NCI-H2171 (cell line): ENCODE measurements at places on chromosomes 16 and 17.

- DNase-seq = no peak
Observed at GRCh38 chr16:84759061-84759460, 59.3 kb downstream of the USP10 start.

DNA sequence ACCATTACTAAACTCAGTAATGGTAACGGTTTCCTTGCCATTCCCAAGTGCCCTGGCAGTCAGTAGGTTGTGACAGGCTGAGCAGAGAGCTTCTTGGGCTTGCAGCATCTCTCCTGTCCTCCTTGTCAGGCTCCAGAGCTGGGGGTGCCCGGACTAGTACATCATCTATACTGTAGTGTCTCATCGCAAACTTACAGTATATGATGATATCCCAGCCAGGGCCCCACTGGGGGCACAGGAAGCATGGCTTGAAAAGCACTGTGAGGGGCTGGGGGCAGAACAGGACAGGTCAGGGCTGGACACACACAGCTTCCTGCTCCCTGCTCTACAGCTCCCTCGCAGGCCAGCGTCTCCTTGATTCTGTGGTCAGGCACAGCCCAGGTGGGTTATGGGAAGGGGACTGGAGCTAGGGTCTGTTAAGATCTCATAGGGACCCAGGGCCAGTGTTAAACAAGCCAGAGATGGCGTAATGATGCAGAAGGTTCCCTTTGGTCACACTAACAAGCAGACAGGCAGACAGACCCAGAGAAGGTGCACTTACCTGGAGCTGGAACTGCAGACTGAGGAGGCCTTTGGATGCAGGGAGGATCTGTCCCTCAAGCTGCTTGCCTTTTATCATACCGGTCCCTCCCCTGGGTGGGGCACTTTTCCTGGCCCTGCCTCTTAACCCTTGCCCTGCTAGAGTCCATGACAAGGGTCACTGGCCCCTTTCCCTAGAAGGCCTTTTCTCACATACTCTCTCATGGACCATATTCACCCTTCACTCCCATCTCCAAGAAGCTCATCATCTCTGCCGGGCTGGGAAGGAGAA lies 6.8 kb downstream of the ERAL1 start:
- DNase-seq = no peak

DNA sequence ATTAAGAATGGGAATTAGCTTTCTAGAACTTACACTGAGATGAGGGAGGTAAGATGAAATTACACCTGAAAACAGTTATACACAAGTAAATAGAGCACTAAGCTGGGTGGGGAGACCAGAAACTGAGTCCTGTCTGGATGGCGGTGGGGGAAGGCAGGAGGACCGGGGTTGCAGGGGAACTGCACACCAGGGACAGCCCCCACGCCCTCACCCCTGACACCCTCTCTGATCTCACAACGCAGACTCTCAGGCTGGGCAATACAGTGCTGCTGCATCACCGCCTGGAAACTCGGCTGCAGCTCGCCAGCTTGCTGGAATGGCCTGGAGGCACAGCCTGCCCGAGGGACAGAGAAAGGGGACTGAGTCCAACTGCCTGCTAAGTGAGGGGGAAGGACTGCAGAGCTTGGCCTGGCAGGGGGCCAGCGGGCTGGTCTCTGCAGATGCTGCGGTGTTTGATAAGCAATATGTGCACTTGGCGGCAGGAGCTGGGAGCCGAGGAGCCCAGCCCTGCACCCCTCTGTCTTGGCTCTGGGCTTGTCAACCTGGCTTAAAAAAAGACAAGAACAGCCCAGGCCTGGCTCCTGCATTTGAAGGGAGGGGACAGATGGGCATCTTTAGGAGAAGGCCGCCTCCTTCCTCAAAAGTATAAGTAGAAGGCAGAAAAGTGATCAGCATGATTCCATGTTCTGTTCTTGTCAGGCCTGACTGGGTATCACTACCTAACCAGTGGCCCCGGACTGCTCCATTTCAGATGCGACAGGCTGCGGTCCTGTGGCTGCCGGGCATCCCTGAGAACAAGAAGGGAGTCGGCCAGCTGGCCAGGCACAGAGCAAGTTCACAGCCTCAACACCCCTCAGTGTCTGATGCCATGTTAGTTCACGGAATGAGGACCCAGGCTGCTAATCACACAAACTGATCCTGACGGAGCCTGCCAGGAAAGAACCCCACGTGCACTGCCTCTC lies 30.2 kb downstream of the SPHK1 start:
- DNase-seq = peak; percentile 84

DNA sequence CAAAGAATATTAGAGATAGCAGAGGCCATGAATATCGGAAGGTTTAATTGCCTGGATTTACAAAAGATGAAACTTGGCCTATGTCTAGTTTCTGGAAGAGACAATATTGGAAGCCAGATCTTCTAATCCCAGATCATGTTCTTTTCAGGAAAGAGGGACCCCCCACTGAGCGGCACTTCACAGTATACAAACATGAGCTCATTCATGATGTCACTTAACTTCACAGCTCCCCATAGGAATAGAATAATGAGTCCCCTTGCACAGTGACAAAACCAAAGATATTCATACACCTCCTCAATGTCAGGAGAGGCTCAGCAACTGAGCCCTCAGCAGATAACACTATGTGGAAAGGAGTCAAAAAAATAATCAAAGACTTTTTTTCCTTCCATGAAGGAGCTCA lies 147.5 kb downstream of the CDH11 start:
- DNase-seq = no peak

DNA sequence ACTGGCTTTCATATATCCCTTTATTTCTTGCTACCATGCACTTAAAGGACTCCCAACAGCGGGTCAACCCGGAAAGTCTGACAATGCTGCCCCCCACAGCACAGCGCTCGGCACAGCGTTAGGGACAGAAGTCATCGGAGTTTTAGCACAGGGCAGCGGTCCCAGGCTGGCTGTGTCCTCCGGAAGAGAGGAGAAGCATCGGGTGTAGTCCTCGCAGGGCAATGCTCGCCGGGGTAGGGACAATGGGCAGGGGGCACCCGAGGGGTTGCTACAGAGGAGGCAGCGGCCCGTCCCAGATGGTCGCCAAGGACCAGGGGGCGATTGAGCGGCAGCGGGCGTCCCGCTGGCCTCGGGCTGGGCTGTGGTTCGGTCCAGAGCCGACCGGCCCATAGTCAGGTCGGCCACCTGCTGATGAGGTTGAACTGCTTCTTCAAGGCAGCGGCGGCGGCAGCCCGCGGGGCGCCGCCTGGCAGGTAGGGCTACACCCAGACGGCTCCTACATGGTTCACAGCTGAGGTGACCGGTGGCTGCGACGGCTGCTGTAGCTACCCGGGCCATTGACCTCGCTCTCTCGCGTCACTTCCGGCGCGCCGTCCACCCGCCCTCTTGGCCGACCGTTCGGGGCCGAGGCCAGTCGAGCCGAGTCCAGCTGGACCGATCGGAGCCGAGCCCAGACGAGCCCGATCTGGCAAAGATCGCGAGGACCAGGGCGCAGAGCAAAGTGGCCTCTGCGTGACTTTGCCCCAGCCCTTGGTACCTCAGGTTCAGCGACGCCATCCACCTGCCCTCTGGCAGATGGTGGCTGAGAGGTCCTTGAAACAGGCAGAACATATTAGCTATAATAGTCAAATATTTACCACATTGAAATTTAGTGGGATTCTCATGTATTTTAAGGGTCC lies 4.7 kb upstream of the LCMT1 start:
- DNase-seq = peak; percentile 60

DNA sequence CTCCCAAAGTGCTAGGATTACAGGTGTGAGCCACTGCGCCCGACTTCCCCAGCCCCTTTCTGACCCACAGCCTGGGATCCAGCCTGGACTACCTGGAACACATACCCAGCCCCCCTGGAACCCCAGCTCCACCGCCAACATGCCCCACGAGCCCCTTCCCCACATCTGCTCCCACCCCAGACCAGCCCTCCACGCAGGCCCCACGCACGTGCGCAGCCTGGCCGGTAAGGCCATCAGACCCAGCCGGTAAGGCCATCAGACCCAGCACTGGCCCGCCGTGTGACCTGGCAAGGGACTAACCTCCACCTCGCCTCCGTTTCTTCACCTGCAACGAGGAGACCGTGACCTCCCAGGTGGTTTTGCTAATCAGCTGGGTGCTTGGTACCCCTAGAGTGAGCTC lies 46.5 kb downstream of the RPH3AL start:
- DNase-seq = no peak

DNA sequence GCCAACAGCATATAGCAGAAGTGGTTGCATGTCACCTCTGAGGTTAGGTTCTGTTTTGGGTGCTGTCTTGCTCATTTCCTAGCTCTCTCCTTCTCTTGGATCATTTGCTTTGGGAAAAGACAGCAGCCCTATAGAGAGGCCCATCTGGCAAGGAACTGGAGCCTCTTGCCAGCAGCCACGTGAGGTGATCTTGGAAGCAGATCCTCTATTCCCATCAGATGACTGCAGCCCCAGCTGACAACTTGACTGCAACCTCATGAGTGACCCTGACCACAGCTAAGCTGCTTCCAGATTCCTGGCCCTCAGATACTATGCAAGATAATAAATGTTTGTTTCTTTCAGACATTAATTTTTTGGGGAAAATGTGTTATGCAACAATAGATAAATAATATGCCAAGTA lies 213.3 kb upstream of the HS3ST4 start:
- DNase-seq = no peak

DNA sequence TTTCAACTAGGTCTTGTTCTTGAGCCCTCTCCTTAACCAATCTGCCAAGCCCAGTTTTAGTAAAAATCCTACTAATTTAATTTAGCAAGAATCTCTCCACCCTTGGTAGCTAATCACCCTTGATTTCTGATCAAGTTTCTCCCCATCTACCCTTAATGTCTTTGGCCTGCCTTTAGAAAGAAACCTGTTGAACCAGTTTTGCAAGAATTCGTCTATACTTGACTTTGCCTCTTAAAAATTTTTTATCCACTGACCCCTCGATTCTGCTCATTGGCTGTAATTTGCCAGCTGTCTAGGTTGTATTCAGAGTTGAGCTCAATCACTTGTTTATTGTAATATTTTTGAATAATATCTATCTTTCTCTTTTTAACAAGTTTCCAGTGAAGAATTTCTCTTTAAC lies 1138.5 kb downstream of the CDH11 start:
- no peak for DNase-seq

GRCh38 chr17:74935585-74936469 lies at the start of gene OTOP3:
OTOP3 (plus strand) TSS chr17:74935898; CDS start chr17:74935922, 24 bp downstream.
- DNase-seq = no peak

DNA sequence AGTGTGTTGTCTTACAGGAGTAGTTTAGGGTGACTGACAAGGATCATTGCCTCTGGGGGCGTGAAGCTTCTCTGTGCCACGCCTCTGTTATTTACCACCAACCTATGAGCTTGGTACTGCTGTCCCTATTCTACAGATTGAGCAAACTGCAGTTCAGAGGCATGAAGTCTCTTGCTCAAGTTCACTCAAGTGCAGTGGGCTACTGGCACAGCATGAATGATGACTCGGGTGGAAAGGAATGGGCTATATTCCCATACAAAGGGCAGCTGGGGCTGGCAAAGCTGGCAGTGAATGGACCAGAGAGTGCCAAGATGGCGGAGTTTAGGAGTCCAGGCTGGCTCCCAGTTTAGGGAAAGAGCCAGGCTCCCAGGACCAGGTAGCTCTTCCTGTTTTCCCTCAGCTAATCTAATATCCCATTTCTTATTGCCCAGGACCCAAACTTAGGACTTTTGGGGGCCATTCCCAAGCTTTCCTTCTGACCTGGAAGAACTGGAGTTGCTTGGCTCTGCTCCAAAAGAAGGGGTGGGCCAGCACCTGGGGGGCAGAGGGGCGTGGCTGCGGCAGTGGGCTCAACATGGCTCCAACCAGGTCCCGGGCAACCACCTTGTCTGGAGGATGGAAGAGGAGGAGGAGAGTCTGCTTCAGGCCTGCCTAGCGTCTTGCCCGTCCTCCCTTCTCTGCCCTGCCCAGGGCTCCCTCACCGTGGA lies 12.9 kb downstream of the PLK1 start:
- DNase-seq = no peak

DNA sequence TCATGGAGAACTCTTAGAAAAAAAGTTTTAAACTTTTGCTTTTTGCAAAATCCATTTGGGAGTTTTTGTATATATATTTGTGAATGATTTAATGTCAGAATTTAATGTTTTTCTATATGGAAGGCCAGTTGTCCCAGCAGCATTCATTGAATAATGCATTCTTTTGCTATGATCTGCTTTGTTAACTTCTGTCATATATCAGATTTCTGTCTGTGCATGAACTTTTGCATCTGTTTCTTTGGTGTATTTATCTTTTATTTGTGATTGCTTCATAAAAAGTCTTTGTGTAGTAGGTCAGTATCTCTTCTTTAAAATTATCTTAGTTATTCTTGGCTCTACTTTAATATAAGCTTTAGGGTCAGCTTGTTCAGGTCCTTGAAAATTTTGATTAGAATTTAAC lies 84.2 kb downstream of the MAP2K4 start:
- DNase-seq = no peak

DNA sequence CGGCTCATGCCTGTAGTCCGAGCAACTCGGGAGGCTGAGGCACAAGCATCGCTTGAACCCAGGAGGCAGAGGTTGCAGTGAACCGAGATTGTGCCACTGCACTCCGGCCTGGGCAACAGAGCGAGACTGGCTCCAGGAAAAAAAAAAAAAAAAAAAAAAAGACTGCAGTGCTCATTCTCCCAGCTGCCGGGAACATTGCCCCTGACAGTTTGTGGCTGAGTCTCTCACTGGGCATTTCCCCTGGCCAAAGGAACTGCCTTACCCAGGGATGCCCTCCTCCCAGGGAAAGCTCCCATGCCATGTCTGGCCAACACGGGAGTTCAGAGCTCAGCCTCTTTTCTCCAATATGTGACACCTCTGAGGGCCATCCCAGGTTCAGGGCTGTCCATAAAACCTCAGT lies 21.3 kb upstream of the USP10 start:
- no peak for DNase-seq

DNA sequence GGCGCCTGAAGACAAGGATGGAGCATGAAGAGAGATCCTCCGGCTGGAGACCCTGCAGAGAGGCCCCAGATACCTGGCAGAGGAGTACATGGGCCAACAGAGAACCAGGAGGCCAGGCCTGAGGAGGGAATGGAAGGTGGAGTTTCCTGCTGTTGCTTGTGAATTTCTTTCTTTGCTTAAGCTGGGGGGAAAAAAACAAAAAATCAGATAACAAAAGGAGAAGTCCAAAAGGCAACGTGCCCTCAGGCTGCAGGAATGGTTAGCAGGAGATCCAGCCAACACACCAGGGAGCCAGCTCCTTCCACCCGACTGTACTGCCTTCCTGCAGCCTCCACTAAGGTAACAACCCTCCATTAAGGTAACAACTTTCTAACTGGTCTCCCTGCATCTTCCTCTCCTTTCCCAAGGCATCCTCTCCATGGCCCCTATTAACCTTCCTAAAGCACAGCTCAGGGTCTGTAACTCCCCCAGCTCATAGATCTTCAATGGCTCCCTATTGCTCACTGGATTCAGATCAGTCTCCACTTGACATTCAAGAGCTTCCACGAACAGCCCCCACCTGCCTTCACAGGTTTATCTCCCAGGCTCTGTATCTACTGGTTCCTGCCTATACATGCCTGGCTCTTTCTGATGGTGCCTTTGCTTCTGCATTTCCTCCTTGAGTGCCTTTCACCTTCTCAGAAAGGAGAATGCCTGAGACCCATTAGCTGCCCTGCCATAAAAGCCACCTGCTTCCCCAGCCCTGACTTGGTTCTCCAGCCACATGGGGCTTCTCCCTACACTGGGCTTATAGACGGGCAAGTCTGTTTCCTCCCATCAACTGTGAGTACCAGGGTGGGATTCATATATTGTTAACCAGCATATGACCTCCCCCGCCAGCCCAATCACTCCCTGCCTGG lies 725 bp upstream of the ARL5C start:
- no peak for DNase-seq
